ENCODE measurements at places on chromosomes 2 and 18.

GRCh38 chr2:174874085-174874484, 109.8 kb upstream of the CHRNA1 start:
- DNase-seq = no peak

GRCh38 chr2:28185153-28185552, 207.5 kb upstream of the FOSL2 start:
- no peak for DNase-seq

DNA sequence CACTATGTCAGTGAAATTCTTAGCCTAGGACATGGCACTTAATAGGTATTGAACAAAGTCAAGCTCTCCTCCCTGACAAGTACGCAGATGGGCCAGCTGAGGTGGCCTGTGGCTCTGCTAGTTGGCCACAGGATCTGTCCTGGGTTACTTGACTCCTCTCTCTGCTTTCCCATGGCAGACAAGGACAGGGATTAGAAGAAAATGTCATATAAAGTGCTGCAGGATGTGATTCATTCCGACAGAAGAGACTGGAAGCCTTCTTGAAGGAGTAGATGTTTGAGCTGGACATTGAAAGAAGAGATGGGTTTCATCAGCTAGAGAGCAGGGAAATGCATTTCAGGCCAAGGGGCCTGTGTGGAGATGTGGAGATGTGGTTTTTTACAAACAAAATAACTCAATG, 46.7 kb downstream of the SMAD7 start:
- DNase-seq = no peak

DNA sequence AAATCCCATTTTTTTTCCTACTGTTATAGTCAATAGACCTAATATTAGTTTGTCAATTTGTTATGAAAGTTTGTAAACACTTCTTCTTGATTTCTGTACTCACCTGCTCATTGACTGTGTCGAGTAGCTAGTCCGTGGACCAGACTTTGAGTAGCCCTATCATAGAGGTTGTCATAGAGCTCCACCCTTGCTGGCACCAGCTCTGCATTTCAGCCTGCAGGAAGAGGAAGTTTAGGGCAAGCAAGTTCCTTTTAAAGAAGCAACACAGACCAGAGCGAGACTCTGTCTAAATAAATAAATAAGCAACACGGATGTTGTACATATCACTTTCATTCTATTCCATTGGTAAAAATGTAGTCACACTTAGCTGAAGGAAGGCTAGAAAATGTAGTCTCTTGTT, 74.0 kb downstream of the MCFD2 start:
- no peak for DNase-seq

DNA sequence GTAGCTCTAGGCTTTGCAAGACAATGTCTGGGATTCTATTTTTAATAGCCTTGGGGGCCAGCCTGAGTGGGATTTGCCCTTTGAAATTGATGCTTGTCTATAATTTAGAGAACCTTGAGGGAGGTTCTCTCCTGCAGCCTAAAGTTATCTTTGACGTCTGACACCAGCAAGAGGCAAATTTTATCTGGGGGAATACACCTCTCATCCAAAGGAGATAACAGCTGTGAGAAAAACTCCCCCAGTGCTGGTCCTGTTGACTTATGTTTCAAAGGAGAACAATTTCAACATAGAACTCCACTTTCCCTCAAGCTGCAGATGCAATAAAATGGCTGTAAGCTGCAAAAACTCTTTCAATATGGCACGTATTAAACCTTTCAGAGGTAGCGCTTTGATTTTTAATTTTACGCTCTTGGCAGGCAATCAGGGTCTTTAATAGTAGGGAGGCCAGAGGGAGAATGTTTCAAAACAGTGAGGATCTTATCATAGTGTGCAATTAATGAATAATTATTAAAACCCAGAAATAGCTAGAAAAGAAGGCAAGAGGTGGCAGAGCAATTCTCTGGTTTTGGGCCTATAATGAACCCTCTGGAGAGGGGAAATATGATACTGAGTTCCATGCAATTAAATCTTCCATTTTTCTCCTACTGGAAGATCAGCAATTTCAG, 62.4 kb downstream of the LYPD1 start:
- DNase-seq = no peak

- DNase-seq = peak; percentile 25
These were observed 43.7 kb downstream of the MEX3C start for GRCh38 chr18:51153659-51154371.

GRCh38 chr2:106127282-106127771, 66.8 kb downstream of the UXS1 start:
- no peak for DNase-seq

DNA sequence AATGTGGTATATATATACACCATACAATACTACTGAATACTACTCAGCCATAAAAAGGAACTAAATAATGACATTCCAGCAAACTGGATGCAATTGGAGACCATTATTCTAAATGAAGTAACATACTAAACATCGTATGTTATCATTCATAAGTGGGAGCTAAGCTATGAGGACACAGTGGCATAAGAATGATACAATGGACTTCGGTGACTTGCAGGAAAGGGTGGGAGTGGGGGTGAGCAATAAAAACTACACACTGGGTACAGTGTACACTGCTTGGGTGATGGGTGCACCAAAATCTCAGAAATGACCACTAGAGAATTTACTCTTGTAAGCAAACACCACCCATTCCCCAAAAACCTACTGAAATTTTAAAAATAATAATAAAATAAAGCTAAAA, 87.9 kb downstream of the RAB31 start:
- no peak for DNase-seq

- no peak for DNase-seq
These were observed 142.7 kb upstream of the DOK6 start for GRCh38 chr18:69257861-69258458.

- no peak for DNase-seq
These were observed 175.0 kb downstream of the ALPK2 start for GRCh38 chr18:58453913-58454317.

GRCh38 chr18:23968638-23969604, 45.6 kb upstream of the TTC39C start:
- no peak for DNase-seq

DNA sequence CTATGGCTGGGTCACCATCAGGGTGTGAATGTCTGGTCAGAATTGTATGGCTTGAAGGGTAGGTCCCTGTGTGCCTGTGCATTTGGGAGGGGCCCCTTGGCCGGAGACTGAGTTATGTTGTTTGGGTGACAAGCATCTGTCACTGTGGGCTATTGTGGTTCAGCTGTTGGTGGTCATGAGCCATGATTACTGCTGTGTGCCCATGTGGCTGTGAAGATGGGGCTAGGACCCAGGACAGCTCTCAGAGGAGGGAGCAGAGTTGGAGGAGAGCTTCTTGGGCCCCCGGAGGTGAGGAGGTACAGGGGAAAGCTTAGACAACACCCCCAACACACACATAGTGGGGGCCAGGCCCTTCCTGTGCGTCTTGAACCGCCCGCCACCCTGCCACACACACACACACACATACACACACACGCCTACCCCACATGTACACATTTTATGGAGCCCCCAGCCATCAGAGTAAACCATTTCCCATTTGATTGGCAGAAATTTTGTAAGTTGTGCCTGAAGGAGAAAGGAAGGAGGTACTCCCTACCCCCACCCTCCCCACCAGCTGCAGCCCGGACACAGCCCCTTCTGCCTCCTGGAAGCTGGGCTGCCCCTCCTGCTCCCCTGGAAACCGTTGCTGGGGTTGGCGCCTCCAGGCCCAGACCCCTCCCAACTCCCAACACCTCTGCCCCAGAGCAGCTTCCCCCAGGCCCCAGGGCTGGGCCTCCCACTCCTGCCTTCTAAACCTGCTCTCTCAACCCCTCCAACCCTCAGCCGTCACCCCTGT, 2.0 kb downstream of the GAREM2 start:
- DNase-seq = no peak

GRCh38 chr2:131567891-131568290, 40.2 kb downstream of the CCDC74A start:
- no peak for DNase-seq

DNA sequence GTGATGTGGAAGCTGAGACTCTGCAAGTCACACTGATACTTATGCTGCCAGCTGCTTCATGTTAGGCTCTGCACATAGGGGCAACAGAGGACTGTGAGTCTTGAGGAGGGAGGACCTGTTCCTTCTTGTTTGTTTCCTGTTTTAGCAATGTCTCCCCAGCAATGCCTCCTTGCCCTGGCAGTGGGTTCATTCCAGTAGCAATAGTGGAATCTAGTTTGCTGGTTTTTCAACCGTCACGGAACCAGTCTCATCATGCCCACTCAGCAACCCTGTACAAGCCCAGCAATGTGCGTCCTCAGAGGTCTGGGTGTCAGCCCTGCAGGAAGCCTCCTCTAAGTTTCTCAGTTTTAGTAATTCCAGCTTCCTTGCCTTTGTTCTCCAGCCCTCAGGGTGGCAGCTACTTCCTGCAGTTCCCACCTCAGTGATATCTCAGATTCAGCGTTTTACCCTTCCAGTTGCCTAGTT, 20.5 kb upstream of the ITGB6 start:
- no peak for DNase-seq

DNA sequence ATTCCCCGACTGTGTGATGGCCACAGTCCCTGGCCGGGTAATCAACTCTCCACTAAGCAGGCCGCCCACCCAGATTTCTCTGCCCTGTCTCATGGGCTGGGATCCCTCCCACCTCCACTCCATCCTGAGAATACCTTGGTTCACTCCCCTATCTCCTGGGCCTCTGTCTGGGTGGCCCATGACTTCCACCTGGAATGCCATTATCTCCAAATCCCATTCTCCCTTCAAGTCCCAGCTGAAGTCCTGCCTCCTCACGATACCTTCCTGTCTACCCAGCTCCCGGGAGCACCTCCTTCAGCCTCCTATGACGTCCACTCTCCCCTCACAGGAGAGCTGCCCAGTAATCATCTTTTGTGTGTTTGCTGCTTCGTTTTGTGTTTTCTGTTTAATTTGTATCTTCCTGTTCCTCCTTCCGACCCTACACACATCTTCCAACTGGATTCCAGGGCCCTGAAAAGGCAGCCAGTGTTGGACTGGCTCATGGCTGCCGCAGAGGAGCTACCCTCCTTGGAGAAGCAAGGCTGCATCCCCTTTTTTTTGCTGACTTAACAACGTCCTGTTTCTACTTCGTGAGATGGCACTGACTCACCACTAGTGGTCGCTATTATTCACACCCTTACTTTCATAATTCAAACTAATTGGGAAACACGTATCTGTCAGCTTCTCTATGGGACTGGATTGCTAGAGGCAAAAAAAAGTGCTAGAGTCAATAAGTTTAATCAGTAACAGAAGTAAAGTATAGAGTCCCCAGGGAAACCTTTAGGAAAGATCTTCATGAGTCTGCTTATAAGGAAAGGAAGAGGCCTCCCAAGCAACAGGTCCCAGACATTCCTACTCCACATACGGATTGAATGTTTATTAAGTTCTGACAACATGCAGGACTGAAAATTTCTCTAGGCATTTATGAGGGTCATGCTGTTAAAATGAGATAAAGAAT, 171.9 kb upstream of the GATA6 start:
- no peak for DNase-seq

GRCh38 chr2:241759067-241759807, 17.4 kb upstream of the GAL3ST2 start:
- DNase-seq = no peak

- no peak for DNase-seq
These were observed 54.2 kb upstream of the SEMA4C start for GRCh38 chr2:96923810-96924774.

DNA sequence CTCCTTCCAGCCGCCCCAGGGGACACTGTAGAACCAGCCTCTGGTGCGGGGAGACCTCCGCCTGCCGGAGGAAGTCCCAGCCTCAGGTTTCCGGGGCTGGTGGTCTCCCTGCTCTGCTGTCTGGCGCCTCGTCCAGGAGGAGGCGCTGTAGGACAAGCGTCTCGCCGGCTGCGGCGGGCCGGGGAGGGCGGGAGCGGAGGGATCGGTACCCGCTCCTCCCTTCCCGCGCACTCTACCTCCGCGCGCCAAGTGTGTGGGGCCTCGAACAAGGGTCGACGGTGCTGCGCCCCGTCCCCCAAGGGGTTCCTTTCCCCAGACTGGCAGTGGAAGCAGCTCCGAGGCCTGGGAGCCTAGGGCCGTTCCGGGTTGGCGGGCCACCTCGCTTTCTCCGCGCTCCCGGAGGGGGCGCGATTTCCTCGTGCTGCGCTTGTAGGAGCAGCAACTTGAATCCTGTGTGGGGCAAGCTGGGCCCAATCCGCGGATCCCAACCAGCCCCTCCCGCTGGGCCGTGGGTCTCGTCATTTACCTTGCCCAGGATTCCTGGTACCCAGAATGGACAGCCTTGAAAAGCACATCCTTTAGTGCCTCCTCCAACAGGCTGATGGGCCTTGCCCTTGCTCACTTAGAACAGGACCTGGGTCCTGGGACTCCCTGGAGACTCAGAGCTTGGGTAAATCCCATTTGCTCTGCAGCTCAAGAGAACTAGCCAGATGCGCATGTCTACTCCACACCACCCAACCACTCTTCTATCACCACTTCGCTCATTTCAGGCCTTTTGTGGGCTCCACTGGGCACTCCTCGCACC, 10.6 kb upstream of the HOXD4 start:
- DNase-seq = no peak

DNA sequence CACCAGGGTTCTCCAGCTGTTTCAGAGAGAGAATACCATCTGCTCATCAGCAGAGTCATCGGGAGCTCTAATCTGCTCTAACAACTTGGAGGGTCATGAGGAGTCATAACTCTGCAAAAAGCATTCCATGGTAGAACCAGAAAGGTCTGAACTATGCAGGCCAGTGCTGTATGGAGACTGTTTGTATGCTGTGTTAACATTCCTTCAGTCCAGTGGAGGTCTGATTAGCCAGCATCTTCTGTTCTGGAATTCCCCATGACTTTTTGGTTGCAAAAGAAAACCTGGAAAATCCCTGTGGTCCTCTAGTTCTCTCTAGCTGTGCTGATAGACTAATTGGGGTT, 9.4 kb upstream of the ITGB6 start:
- DNase-seq = no peak

GRCh38 chr2:19899985-19900930, 1.5 kb downstream of the TTC32 start:
- no peak for DNase-seq

DNA sequence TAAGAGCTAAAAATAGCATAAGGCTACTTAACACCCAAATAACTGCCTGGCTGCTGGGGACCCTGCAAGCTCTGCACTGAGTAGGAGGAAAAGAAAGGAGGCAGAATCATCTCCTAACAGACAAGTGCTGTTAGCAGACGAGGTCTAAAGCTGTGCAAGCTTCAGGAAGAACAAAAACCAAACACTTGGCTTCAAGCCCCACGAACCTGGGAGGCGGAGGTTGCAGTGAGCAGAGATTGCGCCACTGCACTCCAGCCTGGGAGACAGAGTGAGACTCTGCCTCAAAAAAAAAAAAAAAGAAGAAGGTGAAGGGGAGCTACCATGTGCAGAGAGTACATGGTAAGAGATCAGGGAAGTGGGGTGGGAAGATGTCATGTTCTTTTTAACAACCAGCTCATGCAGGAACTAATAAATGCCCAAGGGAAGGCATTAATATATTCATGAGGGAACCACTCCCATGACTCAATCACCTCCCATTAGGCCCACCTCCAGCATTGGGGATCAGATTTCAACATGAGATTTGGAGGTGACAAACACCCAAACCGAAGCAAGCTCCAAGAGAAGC, 28.8 kb upstream of the INO80C start:
- DNase-seq = no peak

GRCh38 chr18:79570266-79571201, 109.1 kb upstream of the CTDP1 start:
- no peak for DNase-seq
